ENCODE measurements at places on chromosomes 6 and 20.

DNA sequence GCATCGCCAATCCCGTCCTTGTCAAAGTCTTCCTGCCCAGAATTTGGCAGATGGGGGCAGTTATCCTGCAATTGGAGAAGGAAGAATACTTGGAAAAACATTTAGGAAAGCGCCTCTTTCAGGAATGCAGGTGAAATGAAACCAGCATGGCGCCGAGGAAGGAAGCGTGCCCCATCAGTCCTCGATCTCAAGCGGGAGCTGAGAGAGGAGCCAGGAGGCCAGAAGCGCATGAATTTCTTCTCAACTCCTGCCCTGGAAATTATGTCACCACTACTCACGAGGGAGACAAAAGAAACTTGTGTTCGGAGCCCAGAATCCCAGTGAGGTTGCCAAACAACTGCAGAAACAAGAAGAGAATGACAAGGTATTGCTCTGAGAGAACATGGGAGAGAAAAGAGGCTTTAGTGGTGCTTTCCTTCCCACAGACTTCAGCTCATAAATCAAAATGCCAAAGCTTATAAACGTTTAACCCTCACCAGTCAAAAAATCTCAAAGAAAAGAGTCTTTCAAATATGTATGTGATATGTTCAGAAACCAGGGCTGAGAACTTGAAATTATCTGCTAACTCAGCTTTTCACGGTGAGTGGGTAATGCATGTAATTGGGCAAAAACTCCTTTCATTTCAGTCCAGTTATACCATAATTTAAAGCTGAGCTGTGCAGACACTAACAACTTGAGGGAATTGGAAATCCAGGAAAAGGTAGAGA lies 23.9 kb downstream of the THBS2 start:
- no peak for DNase-seq

- no peak for DNase-seq
These were observed 33.1 kb upstream of the CNKSR3 start for GRCh38 chr6:154543628-154544027.

- DNase-seq, result no peak
These were observed 489.6 kb downstream of the MMUT start for GRCh38 chr6:48973491-48973890.

DNA sequence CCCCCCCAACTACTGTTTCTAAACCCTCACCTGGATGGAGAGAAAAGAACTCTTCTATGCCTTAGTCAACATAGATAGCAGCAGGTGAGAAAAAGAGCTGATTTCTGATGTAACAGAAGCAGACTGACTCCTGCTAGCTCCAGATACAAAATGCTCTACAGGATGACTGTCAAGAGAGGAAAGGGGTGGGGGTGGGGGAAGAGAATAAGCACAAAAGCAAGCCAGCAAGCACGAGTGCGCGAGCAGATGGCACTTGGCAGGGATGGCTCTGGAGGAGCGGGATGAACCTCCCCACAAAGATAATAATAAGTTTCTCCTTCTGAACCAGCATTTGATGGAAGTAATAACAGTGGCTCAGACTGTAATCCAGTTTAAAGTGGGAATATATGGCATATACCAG lies 45.6 kb upstream of the SPDEF start:
- DNase-seq, result no peak

DNA sequence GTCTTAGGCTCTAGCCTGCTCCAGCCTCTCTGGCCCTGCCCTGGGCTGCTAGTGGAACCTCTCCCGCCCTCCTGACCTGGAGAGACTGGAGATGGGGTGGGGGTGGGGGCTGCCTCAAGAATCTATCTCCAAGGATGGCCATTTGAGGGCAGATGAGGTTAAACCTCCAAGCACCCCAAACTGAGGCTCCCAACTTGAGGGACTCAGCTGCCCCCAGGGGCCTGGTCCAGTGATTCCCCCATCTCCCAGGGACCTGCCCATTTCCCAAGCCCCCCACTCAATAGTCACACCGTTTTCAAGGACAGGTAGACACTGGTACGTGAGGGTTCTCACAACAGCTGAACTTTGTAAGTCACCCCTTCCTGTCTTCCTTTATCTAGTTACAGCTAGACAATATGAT lies 7.1 kb upstream of the BPIFB1 start:
- DNase-seq, result no peak

- no peak for DNase-seq
These were observed 692.9 kb downstream of the QKI start for GRCh38 chr6:164107297-164107995.

DNA sequence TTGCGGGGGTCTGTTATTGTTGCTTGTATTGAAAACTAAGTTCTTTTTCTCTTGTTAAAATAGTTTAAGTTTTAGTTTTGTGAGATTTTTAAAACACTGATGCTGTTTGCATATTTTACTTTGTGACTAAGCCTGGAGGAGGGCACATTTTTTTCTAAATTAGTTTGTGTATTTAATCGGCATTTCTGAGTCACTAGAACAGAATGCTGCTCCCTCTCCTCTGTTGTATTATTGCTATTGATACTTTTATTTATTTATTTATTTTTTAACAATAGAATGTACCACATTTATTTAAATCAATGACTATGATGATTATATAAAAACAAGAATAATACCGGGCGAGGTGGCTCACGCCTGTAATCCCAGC lies 5.1 kb upstream of the FAM50B start:
- DNase-seq, result no peak

- DNase-seq, result no peak
These were observed 645.0 kb downstream of the PRKN start for GRCh38 chr6:162082520-162082919.

- DNase-seq, result no peak
These were observed 89.3 kb downstream of the MRPL14 start for GRCh38 chr6:44037847-44038542.

GRCh38 chr6:27452496-27452897 lies 20.4 kb downstream of the ZNF184 start:
- DNase-seq, result no peak

All from T follicular helper cell (primary cell).